Kidney (tissue), 22 donors: ENCODE measurements at places on chromosomes 6 and 20. TPM values are rescaled to one million over a fixed set of nuclear protein-coding genes. Genes with fewer than 3 reads are reported as not detected.

GRCh38 chr20:22302039-22302438 lies 282.3 kb downstream of the FOXA2 start:
- no peak for DNase-seq

DNA sequence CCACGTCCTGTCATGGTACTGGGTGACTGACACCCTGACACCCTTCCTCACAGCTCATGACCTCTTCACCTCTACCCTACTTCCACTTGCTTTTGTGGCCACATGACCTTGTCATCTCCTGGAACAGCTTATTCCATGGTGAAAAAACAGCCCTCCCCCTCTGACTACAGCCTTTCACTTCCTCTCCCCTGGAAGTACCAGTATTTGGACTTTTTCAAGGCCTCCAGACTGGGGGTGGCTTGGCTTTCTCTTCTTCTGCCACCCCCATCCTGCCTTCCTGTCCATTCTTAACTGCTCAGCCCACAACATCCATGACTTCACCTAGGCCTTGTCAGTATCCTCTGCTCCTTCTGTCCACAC lies 168.4 kb downstream of the CARMIL1 start:
- DNase-seq = no peak

- no peak for DNase-seq
Measured at GRCh38 chr6:28977341-28978132, 27.6 kb downstream of the ZNF311 start.

- DNase-seq = no peak
Measured at GRCh38 chr6:34487536-34487935, 21.7 kb downstream of the PACSIN1 start.

DNA sequence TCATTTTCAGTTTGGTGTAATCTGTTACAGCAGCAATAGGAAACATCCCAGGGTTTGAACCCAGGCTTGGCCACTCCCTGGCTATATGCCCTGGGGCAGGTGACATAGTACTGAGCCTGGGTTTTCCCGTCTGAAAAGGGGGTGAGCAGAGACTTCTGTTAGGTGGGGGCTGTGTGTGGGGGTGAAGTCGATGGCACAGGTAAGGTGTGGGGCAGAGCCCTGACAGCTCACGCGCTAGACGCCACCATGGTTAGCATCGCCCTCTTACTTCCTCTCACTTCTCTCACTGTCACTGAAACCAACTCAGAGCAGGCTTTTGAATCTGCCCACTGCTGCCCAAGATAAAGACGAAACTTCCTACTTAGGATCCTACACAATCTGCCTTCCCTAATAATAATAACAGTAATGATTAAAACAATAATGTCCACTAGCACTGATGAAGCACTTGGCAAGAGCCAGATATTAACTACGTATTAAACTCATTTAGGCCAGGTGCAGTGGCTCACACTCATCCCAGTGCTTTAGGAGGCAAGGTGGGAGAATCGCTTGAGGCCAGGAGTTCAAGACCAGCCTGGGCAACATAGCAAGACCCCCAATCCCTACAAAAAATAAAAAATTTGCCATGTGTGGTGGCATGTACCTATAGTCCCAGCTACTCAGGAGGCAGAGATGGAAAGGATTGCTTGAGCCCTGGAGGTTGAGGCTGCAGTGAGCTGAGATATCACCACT lies 117.9 kb upstream of the PTPN1 start:
- DNase-seq = no peak

GRCh38 chr6:168061269-168062210 lies 17.5 kb downstream of the FRMD1 start:
- peak; percentile 56 for DNase-seq

DACT2 gene
- total RNA-seq = 5.0 TPM

SYCP2 gene
- 3.0 TPM for total RNA-seq
